Lung (tissue), 17 donors: ENCODE measurements at places on chromosomes 12 and 14. TPM values are rescaled to one million over a fixed set of nuclear protein-coding genes. Genes with fewer than 3 reads are reported as not detected.

- DNase-seq = no peak
Measured at GRCh38 chr14:101171650-101172049, 268.1 kb upstream of the RTL1 start.

DNA sequence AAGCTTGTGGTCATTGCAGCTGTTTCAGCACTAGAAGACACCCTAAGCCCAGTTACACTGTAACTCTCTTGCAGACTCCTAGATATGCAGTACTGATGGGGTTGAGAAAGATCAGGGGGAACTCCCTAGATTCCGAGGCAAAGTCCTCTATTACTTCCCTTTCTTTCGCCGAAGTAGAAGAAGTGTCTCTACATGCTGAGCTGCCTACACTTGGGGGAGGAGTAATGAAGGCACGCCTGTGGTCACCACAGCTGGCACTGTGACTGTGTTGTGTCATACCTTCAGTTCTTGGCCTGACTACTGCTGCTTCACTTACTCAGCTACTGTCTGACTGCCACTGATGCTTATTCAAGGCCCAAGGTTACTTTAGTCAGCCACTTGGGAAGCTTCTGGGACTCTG, 35.1 kb upstream of the RPL10L start:
- DNase-seq = no peak

- DNase-seq = no peak
Measured at GRCh38 chr12:57470286-57470969, 9.2 kb downstream of the ARHGAP9 start.

The SMCO3 gene
- polyA plus RNA-seq = 0.61 TPM

DNA sequence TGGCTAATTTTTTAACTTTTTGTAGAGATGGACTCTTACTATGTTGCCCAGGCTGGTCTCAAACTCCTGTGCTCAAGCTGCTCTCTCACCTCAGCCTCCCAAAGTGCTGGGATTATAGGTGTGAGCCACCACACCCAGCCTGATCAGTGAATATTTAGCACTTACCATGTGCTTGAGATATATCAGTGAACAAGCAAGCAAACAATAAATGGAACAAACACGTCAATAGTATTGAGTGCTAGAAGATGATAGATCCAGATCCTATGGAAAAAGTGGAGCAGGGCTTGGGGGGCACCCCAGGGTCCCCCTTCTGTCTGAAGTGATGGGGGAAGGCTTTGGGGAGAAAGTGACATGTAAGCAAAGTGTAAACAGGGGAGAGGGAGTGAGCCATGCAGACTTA, 83.8 kb downstream of the NT5DC3 start:
- DNase-seq = no peak

- DNase-seq = no peak
Measured at GRCh38 chr14:50022661-50023060, 93.7 kb downstream of the VCPKMT start.

DNA sequence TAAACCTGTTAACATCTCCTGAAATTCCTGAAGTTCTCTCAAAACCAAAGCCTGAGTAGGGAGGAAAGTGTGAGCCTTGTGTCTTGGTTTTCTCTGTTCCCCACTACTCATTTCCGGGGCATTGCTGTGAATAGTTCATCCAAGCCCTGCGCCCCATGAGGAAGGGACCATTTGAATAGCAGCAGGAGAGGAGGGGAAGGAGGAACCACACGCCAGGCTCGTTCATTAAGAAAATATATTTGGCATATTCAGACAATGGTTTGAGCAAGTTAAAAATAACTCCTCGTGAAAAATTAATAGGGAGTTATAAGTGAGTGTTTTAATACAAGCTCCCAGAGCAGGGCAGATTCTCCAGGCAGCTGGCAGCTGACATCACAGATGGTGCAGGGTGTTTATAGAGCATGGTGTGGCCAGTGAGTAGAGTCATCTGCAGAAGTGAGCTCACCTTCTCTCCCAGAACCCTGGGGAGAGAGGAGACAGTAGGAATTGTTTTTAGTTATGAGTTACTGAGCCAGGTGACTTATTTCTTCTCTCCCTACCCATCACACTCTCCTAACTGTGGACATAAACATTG, 29.5 kb upstream of the CISTR start:
- no peak for DNase-seq

DNA sequence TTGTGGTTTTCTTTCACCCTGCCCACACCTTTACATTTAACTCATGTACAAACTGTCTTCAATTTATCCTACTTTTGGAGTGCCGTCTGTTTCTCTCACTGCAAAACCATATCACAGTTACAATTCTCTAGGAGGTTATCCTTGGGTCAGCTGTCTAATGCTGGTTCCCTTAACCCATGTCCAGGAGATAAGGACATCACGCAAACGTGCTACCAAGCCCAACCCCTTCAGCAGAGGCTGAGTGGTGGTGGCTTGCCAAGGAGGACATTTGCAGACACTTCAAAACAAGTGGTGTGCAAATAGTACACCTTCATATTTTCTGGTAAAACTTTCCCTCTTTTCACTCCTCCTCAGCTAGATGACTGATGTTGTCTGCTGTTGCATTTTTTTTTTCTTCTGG, 167.9 kb downstream of the PAX9 start:
- DNase-seq = no peak

The YAF2 gene
- polyA plus RNA-seq = 14.4 TPM

DNA sequence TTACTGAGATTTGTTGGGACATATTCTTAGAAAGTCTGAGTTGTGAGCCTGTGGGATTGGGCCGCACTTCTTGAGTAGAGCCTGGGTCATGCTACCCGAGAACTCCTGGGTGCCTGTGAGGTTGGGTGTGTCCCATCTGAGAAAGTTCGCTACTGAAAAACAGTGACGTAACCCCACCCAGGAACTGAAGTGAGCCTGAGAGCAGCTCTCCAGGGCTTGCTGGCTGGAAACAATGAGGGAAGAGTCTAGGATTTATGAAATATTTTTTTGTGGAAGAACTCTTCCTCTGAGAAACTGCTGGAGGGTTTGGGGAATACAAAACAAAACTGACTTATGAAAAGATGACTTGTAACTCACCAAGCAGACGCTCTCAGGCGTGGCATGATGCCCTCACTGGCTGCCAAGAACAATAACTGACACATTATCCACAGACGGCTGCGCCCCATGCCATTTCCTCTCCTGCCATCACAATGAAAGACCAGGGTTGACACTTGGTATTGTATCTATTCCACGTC, 69.2 kb downstream of the RASSF3 start:
- peak; percentile 35 for DNase-seq

GRCh38 chr12:52182384-52182783, 9.4 kb downstream of the KRT80 start:
- DNase-seq = no peak

The GLS2 gene
- 1.1 TPM for polyA plus RNA-seq

DNA sequence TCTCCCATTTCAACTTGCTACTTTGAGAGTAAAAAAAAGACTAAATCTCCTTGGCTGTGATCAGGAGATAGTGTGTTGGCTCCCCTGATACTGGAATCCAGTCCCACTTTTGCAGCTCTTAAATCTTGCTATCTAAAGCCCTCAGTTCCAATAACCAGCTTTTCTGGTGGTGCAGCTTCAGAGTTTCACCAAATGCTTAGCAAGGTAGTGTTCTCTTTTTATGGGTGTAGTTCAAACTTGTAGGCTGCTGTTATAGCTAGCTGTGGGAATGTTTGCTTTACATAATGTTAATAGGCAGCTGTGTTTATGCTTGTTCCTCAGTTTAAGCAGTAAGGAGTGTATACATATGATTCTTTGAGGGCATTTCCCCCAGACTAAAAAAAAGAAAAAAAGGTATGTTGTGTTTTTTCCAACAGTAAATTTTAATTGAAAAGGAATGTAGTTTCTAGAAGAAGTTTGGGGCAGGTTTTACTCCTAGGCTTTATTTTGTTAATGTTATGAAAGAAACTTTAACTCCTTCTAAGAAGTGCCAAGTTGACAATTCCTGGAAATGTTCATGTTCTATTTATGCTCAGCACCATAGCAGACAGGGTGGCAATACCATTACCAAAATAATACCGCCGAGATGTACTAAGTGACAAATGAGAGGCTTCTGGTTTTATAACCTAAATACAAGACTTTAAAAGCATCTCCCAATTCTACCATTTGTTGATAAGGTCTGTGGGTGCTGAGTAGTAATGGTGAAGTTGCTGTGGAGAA, 12.1 kb downstream of the CRADD start:
- peak; percentile 61 for DNase-seq

GRCh38 chr12:1189163-1189562, 198.1 kb downstream of the ERC1 start:
- DNase-seq = no peak

GRCh38 chr12:98741196-98741555, 96.1 kb downstream of the APAF1 start:
- no peak for DNase-seq

DNA sequence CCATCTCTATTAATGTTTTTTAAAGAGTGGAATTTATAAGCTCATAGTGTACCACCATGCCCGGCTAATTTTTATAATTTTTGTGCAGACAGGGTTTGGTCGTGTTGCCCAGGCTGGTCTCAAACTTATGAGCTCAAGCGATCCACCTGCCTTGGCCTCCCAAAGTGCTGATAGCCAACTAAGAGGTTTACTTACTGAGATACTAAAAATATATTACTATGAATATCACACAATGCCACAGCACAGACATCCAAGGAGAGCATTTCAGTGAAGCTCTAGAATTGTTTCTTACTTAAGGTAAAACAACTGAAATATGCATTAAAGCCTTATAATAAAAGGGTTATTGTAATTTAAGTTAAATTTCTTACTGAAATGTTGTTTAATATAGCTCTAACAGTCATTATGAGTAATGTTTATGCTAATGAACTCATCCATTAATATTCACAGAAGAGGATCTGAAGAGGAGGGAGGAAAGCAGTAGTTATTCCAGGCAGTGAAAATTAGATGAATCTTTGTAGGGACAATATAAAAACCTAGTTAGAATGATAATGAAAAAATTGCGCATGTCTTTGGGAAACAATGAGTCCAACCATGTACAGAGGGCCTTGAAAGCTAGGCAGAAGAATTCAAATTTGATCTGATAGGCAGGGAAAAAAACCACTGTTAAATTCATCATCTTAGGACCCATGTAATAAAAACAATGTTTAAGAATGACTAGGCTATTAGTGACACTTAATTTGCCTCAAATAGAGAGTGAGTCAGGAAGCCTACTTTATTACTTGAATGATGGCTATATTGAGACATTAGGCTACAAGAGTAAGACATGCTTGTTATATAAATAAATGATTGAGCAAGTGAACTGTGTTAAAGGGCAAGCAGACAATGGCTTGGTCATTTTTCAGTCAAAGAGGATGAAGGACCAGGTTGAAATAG, 99.2 kb downstream of the SLC41A2 start:
- DNase-seq = no peak

- DNase-seq = no peak
Measured at GRCh38 chr14:101103321-101103901, 199.9 kb upstream of the RTL1 start.

DNA sequence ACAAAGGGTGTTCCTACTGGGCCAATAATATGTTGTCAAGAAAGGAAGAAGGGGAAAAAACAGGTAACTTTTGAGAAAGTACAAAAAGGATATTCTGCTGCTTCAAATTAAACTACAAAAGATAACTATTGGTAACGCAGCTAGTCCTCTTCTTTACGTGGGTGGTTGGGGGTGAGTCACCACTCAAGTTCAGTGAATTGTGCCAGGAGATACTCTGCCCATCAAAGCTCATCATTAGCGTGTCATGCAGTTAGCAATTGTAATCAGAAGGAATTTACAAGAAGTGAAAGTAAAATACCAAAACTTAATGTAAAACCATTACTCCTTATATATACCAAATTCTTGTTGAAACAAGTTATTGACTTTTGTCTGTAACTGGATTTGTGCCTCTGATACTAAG, 342.0 kb downstream of the NPAS3 start:
- DNase-seq = no peak
